Fibroblast of gingiva (primary cell): ENCODE measurements at places on chromosomes 2 and 18.

DNA sequence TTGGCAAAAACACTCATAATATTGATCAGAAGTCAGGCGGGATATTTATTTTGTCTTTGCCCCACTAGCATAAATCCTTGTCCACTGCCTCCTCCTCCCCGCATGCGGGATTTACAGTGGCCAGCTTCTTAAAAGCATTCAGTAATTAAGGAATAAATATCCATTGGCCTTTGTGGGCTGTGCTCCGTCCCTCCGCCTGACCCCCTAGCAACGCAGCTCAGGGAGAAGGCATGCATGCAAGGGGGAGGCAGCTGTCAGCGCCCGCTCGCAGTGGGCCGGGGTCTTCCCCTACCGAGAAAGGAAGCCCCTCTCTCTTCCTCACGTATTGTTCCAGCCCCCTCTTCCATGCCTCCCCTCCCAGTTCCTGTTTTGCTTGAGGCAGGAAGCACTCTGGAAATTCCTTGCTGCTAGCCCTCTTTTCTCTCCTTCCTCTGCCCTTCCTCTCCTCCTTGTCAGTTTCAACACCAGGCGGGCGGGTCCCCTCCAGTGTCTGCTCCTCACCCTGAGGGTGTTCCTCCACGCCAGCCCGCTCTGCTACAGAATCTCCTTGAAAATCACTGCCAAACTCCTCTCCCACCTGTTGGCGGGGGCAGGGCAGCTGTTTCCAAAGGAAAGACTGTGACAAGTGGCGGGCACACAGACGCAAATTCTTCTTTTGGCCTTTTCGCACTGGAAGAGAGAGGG, 60.1 kb downstream of the GBX2 start:
- no peak for DNase-seq

DNA sequence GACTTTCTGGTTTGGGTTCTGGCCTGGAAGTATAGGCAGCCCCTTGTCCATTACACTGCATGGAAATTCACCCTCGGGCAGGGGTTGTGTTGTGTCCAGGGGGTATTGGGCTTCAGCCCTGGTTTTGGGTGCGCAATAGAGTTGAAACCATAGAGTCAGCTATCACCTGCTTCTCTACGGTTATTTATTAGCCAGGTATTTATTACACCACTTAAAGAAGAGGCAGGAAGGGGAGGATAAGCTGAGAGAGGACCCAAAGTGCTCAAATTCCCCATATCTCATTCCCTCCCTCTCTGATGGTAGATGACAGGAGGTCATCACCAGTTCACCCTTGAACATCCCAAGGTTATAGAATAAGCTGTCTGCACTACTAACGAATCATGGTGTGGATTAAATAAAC, 133.4 kb downstream of the HRH4 start:
- DNase-seq: no peak

DNA sequence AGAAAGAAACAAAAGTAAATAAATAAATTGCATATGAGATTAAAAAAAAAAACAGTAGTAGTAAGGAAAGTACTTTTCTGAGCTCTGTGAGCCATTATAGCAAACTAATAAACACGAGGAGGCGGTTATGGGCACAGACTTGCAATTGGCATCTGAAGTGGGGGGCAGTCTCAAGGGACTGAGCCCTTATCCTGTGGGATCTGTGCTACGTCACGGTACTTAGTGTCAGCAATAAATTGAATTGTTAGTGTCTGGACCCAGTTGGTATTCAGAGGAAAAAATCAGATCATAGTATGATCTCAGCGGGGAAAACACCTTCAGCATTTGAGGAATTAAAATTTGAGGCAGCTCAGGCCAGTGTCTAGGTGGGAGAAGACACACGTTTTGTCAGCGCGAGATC, 76.6 kb upstream of the TEX51 start:
- DNase-seq: no peak

DNA sequence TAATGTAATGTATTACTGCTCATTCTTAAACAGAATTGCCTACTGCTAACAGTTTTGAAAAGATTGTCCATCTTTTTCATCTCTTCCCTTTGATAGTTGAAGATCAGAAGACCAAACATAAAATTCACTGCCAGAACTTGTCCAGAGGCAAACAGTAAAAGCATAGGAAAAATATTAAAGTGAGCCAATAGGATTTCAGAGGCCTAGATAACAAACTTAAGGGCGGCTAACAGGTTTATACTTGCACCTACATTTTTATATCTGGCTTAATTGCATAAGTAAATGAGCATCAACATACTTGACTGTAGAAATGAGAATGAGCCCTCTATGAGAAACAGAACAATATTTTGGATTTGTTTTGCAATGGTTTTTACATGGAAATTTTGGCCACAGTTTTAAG, 30.3 kb downstream of the ZC3H15 start:
- DNase-seq: no peak

DNA sequence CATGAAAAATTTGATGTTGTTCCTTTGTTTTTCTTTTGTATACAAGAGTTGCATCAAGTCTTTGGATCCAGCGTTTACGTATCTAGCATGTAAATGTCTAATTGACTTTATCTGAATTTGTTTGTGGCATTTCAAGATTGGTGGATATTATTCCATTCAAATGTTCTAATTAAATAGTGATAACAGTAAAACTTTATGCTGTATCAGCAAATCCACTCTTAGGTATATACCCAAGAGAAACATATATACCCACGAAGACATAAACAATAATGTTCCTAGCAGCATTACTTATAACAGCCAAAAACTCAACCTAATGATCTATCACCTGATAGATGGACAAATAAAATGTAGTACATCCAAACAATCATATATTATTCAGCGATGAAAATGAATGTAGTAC, 579.4 kb upstream of the LRATD1 start:
- no peak for DNase-seq

DNA sequence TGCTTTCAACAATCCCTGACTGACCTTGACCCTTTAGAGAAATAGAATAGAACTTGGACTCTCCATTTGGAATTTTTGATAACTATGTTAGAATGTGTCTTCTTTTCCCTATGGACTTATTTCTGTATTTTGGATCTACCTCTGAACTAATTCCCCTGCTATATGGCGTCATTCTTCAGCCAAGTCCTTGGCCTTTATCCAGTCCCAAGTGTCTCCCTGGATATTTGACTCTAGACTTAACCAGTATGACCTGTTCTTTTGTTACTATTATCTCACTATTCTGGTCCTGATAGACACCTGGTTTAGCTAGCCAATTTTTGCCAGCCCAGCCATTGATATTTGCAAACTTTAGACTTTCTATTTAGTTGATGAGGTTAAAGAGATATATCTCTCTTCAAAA, 186.8 kb downstream of the KCNS3 start:
- DNase-seq: no peak

- DNase-seq: no peak
These were observed 49.5 kb upstream of the LYPD1 start for GRCh38 chr2:132719480-132719879.

- DNase-seq: no peak
These were observed 888.8 kb downstream of the CNTNAP5 start for GRCh38 chr2:124913868-124914267.

DNA sequence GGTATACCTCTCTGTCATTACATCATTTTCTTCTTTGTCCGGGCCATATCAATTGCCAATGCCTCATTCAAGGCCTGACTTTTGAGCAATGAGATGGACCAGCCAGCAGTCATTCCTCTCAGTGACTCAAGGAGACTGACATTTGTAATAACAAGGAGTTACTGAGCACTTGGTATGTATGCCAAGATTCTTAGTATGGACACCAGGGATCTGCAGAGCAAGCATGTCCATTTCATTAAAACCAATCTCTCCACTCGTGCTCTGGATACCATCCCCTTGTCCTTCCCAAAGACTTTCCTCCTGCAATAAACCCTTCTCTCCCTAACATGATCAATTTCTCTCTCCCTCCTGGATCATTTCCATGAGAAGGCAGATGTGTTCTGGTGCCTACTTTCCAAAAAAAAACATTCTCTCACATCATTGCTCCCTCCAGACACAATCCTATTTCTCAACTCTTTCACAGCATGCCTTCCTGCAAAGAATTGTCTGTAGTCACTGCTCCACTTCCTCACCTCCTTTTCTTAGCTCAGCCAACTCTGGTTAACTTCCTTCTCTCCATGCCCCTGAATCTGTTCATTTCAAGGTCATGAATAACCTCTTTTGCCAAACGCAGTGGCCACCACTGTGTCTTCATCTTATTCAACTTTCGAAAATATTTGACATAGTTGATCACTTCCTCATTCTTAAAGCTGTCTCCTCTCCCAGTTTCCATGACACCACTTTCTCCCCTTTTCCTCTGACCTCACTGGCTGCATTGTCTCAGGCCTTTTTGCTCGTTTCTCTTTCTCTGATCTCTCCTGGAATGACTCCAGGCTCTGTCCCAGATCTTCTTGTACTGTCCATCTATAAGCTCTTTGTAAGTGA, 102.8 kb upstream of the CYP1B1 start:
- DNase-seq: peak; percentile 96

GRCh38 chr18:74290794-74291471, 830 bp downstream of the CYB5A start:
- no peak for DNase-seq

DNA sequence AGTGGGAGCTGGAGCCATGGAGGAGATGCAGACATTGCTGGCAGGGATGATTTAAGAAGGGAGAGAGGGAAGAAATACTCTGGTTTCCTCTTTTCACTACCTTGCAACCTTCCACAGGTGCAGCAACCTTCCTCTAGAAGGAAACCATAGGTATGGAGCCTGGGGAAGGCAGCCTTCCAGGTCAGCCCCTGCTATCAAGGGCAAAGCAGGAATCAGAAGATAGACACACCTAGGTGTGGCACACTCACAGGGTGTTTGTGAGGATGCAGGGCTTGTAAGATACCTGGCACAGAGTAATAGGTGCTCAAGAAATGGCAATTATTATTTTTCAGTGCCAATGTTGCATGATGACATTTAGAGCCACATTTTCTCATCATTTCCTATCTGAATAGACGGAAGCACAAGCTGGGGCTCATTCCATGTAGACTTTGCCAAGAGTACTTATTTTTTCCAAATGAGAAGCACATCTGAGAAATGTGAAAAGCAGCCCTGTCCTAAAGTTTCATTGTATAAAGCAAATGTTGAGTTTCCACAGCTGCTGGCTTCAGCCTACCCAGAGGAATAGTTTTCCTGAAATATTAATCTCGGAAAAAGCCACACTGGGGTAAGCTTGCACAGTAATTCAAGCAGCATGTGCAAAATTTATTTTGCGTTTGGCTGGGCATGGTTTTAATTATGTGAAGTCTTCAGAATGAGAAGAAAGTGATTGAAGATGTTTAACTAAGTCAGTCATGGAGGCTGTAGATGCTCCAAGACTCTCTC, 20.6 kb downstream of the EVA1A start:
- DNase-seq: peak; percentile 85

DNA sequence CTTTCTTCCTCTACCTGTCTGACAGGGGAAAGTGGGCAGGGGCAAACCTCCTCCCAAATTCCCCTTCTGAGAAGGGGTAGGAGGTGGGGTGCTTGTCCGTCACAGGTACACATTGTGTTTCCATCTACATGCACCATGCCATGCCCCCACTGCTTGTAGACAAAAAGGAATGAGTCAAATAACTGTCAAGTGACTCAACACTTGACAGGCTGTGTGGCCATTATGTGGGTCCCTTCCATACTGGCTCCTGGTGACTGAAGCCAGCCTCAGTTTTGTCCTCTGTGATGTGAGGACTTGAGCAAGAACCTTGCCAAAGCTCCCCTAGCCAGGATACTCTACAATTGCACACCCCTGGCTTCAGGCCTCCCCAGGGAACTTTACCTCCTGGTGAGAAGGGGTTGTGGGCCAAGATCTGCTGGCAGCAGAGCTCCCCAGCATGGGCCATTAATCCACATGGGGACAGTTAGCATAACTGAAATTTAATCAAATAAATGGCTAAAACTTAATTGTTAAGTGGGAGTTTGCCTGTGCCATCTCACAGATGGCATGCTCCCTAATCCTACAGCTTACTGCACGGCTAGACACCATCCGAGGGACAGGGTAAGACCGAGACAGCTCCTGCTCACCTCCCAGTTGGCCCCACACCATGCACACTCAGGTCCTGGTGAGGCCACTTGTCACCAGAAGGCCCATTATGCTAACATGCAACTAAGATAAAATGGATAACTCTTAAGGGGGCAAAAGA, 140.2 kb downstream of the BCL11A start:
- no peak for DNase-seq

DNA sequence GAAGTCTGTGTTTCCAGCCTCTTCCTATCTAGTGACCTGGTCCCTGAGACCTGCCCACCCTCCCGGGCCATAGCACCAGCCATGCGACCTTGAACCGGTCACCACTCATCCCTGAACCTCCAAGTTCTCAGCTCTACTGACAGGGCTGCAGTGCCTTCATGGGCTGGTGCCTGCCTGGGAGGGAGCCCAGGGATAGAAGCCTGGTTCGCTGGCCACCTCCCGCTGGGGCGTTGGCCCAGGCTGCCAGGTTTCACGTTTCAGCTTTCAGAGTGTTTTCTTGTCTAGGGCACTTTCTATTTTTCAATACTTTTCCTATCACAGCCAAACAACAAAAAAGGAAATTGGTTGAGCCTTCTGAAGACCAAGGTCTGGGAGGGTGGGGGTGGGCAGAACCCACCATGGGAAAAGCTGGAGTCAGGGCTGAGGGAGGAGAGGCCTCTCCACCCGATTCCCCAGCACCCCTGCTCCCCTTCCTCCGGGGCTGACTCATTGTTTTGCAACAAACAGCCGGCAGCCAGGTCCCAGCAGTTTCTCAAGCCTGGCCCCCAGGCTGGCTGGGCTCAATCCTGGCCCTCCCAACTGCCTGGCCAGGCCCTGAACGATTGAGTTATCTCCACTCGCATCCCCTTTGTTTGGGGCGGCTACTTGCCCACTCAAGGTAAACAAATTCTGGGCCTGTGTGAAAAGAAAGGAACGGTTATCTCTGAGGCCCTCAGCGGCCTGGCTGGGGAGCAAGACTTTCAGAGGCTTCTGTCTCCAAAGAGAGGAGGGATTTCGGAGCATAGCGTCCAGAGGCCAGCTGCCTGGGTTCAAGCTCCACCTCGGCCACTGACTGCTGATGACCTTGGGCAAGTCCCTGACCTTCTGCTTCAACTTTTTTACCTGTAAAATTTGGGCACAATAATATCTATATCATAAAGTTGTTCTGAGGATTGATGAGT, 47.5 kb downstream of the ZFP36L2 start:
- peak; percentile 93 for DNase-seq

DNA sequence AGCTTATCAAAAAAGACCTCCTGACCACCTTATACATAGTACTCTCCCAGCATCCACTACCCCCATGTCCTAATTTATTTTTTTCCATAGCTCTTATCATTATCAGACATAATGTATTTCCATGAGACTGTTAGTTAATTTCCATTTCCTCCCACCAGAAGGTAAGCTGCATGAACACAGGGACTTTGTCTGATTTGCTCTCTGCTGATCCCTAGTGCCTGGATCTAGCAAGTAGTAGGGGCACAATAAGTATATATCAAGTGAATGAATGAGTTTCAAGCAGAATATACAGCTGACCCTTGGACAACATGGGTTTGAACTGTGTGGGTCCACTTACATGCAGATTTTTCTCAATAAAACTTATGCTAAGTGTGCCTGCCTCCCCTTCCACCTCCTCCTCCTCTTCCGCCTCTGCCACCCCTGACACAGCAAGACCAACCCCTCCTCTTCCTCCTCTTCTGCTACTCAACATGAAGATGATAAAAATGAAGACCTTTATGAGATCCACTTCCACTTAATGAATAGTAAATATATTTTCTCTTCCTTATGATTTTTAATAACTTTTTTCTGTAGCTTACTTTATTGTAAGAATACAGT, 53.8 kb downstream of the CTAGE1 start:
- no peak for DNase-seq

- peak; percentile 75 for DNase-seq
These were observed 150.9 kb downstream of the COL6A3 start for GRCh38 chr2:237262838-237263771.
